ENCODE measurements at places on chromosomes 7 and 10. TPM values are rescaled to one million over a fixed set of nuclear protein-coding genes. Genes with fewer than 3 reads are reported as not detected.

Gene PCLO
- total RNA-seq, result 0.03 TPM

Gene HGF
- not detected for total RNA-seq

DNA sequence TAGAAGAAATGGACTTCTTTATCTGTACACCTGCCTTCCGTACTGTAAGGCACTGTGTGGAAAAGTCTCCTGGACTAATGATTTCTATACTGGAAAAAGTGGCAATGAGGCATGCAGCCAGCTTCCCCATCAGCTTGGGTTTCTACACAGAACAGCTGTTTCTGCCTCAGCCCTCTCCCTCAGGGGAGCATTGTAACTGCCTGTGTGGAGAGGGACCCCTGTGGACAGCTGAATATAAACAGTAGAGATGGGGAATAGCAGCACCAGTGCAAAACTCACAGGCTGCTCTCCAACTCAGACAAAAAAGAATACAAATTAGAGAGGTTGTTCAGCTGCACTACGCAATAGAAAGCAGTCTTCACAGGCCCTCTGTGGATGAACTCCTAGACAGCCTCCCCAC is 451.3 kb upstream of the MBL2 start:
- no peaks in the 10 kb centered on the region for H3K36me3 ChIP-seq
- no peak for DNase-seq

Gene CNPY1
- total RNA-seq, result not detected

GRCh38 chr10:70355051-70356021 is 27.1 kb downstream of the LRRC20 start:
- peaks cover 19% of the 10 kb centered on the region for H3K4me1 ChIP-seq
- no peaks in the 10 kb centered on the region for H3K36me3 ChIP-seq
- no peak for DNase-seq
- no peak overlapping the region for H3K4me3 ChIP-seq
- no peak overlapping the region for H3K27ac ChIP-seq
- H3K27me3 ChIP-seq, result no peaks in the 10 kb centered on the region

DNA sequence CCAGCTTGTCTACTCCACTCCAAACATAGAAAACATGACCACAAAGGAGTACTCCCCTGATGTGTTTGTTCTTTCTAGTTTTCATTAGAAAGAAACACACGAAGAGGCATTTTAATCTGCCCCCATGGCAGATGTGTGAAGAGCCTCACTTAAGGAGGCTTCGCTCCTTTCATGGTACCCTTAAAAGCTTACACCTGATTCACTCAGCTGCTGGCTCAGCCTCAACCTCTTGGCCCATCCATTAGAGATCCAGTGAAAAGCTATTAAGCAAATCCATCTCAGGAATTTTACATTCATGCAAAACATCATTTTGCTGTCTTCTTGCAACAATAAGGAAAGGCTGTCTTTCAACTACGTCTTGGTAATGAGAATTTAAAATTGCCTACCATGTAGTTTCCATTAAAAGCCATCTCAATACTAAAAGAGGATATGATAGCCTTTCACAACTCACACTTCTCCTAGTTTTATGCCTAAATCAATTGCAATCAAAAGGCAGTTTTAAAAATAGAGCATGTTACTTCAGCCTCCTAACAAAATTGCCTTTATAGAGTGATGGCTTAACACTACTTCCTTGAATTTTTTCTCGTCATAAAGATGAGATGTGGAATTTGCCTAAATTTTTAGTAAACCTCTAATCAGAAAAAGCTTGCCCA is 22.7 kb downstream of the MACC1 start:
- DNase-seq, result no peak
- no peak overlapping the region for H3K4me3 ChIP-seq
- no peaks in the 10 kb centered on the region for H3K36me3 ChIP-seq

Gene LMTK2
- 23.4 TPM for total RNA-seq

DNA sequence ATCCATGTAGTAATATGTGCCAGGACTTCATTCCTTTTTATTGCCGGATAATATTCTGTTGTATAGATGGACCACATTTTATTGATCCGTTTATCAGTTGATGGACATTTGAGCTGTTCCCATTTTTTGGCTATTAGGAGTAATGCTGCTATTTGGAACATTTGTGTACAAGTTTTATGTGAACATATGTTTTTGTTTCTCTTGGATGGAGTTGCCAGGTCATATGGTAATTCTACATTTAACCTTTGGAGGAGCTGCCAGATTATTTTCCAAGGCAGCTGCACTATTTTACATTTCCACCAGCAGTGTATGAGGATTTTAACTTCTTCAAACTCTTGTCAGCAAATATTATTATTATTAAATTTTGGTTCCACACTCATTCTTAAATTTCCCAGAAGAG is 59.2 kb downstream of the C10orf90 start:
- H3K4me1 ChIP-seq, result no peaks in the 10 kb centered on the region
- no peak for DNase-seq
- no peak overlapping the region for H3K27ac ChIP-seq

Gene ATRNL1
- 0.20 TPM for total RNA-seq

Gene ACHE
- 0.79 TPM for total RNA-seq

DNA sequence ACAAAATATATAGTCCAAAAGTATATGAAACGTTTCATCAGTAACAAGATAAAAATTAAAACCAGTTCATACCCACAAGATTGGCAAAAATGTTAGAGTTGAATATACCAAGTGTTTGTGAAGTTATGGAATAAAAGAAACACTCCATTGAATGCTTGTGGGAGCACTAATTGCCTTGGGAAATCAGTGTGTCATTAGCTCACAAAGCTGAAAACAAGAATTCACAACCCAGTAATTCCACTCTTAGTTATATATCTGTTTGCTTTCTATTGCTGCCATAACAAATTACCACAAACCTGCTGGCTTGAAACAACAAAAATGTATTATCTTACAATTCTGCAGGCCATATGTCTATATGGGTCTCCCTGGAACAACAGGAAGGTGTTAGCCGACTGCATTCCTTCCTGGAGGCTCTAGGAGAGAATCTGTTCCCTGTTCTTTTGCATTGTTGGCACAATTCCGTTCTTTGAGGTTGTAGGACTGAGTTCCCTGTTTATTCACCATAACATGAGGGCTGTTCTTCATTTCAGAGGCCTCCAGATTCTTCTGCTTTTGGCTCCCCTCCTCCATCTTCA is 45.7 kb downstream of the SEM1 start:
- H3K27ac ChIP-seq, result no peak overlapping the region
- no peaks in the 10 kb centered on the region for H3K36me3 ChIP-seq
- H3K4me3 ChIP-seq, result no peak overlapping the region
- DNase-seq, result no peak
- no peaks in the 10 kb centered on the region for H3K27me3 ChIP-seq
- H3K4me1 ChIP-seq, result peaks cover 3% of the 10 kb centered on the region

- H3K27ac ChIP-seq, result no peak overlapping the region
- no peak for DNase-seq
- no peaks in the 10 kb centered on the region for H3K36me3 ChIP-seq
- no peak overlapping the region for H3K4me3 ChIP-seq
- H3K4me1 ChIP-seq, result no peaks in the 10 kb centered on the region
These were observed 66.3 kb downstream of the WDFY4 start for GRCh38 chr10:48750991-48751390.

GRCh38 chr10:114548662-114549061 is 109.4 kb downstream of the ABLIM1 start:
- H3K27me3 ChIP-seq, result no peaks in the 10 kb centered on the region
- peaks cover 38% of the 10 kb centered on the region for H3K4me1 ChIP-seq
- H3K27ac ChIP-seq, result no peak overlapping the region
- no peak overlapping the region for H3K4me3 ChIP-seq

GRCh38 chr10:126569513-126570244 is 100.8 kb downstream of the C10orf90 start:
- no peak overlapping the region for H3K4me3 ChIP-seq
- H3K27ac ChIP-seq, result no peak overlapping the region

DNA sequence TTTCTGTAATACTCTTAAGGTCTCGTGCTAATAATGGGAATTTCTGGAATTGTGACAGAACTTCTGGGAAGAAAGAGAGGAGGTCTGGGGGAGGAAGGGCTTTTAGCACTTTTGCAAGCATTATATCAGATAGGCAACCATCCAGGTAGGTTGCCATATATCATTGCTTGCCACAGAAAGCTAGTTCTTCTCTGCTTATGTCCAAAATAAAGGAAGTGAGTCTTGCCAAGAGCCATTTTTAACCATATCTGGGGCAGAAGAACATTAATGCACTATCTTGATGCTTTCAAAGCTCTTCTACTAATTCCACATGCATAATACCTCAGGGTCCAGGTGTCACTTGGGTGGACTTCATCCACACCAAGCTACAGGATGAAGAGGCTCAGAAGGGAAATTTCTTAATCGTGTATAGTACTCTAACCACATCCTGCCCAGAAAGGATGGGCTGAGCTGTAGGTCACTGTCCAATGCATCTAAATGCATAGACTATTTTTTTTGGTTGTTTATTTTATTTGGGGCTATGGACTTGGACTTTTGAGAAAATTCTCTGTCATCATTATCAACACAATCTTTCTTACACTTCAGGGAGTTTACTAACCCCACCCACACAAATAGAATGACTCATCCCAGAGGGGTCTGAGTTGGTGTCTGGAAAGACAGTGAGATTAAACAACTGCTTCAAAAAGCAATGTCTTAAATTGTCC is 68.9 kb upstream of the ADO start:
- no peaks in the 10 kb centered on the region for H3K36me3 ChIP-seq
- H3K27me3 ChIP-seq, result no peaks in the 10 kb centered on the region
- H3K27ac ChIP-seq, result no peak overlapping the region
- peaks cover 27% of the 10 kb centered on the region for H3K4me1 ChIP-seq

- no peaks in the 10 kb centered on the region for H3K4me1 ChIP-seq
- no peak for DNase-seq
- peaks cover 2% of the 10 kb centered on the region for H3K27me3 ChIP-seq
- no peak overlapping the region for H3K27ac ChIP-seq
- H3K4me3 ChIP-seq, result no peak overlapping the region
- no peaks in the 10 kb centered on the region for H3K36me3 ChIP-seq
These were observed 29.0 kb downstream of the ATOH7 start for GRCh38 chr10:68202960-68203353.

- H3K4me3 ChIP-seq, result no peak overlapping the region
- DNase-seq, result no peak
- H3K27me3 ChIP-seq, result no peaks in the 10 kb centered on the region
- H3K4me1 ChIP-seq, result no peaks in the 10 kb centered on the region
- H3K36me3 ChIP-seq, result no peaks in the 10 kb centered on the region
- H3K27ac ChIP-seq, result no peak overlapping the region
These were observed 687.8 kb downstream of the IPMK start for GRCh38 chr10:57579926-57580325.

DNA sequence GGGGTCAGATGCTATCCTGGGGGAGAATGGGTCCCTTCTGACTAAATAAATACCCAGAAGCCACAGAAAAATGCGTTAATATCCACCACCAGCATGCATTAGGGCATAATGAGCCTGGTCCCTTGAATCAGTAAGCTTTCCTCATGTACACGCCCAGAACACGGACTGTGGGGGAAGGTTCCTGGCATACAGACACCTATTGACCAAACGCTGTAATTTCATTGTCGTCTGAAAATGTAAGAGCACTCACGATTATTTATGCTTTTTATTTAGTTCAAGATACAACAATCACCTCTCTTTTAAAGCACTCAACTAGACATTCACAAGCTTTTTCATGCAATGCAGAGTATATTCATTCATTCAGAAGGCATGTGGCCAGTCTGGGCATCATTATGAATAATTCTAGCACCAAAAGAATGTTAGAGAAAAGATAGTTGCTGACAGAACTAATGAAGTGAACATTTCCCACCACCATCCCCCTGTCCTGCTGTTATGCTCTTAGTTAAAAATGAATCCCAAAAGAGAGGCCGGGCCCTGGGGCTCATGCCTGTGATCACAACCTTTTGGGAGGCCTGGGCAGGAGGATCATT is 101.0 kb downstream of the SVIL start:
- no peak overlapping the region for H3K27ac ChIP-seq
- no peaks in the 10 kb centered on the region for H3K27me3 ChIP-seq

Gene SORCS3
- 0.85 TPM for total RNA-seq

DNA sequence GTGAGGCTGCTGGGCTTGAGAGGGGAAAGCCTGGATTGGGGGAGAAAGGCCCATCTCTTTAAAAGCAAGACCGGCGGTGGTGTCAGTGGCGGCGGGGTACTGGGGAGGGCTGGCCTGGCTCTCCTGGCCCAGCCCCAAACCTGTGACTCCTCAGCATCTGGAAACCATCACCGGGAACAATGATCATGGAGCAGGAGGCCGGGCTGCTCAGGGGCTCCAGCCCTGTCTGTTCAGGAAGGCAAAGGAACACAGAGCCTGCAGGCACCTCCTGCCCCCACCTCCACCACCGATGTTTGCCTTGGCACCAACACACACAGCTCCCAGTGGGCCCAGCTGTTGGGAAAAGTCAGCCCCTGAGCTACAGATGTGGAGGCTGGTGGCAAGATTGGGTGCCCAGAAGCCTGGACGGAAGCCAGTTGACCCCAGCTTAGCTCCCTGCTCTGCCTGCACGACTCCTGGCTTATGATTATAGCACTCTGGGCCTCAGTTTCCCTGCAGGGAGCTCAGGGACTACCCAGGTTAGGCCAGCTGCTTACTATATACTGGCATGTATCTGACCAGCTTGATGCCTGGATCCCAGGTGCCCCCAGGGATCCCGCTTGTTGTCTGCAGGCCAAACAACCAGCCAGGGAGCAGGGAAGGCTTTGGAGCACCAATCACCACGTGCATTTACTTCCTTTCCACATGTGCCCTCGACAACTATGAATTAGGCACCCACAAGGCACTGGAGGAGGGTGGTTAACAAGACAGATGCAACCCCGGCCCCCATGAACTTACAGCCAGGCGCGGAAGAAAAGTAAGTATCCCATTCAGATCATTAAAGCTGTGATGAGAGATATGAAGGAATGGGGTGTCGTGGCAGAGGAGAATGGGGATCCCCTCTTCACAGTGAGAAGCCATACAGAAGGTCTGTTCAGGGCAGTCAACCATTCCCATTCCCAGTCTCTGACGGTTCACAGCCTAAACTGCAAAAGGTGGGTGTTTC is 37.3 kb downstream of the ZCCHC24 start:
- no peaks in the 10 kb centered on the region for H3K36me3 ChIP-seq
- no peak overlapping the region for H3K27ac ChIP-seq
- H3K4me1 ChIP-seq, result no peaks in the 10 kb centered on the region
- H3K27me3 ChIP-seq, result peaks cover 4% of the 10 kb centered on the region
- no peak for DNase-seq

GRCh38 chr10:26274391-26274790 is 57.8 kb downstream of the GAD2 start:
- no peak for DNase-seq
- no peak overlapping the region for H3K4me3 ChIP-seq
- H3K27me3 ChIP-seq, result no peaks in the 10 kb centered on the region
- no peaks in the 10 kb centered on the region for H3K36me3 ChIP-seq

Data from T-cell (primary cell).